ENCODE measurements at places on chromosomes 5 and 9.

DNA sequence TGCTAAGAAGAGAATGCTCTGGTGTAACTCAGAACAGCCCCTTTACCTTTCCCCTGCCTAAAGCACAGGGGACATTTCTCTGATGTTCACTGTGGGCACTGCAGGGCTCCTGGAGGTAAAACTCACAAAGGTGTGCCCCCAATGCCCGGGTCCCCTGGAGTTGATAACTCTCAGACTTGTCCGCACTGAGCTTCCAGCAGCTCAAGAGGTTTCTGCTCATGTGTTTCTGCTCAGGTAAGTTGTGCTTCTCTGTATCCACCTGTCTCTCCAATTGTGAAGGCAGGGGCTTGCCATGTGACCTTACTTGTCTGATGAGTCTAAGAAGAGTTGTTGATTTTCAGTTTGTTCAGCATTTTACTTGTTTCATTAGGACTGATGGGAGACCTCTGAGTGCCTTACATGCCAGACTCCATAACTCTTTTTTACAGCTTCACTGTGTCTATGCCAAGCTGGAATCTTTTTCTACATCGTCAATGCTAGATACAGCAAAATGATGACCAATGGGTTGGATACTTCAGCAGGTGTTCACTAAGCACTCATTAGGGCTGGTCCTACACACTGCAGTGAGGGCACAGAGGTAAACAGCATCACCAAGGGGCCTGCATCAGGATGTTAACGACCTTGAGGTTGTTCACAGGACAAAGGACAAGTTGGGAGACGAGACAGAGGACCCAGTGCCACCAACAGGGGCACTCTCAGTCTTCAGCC is 56.4 kb downstream of the MRPL36 start:
- DNase-seq: no peak

DNA sequence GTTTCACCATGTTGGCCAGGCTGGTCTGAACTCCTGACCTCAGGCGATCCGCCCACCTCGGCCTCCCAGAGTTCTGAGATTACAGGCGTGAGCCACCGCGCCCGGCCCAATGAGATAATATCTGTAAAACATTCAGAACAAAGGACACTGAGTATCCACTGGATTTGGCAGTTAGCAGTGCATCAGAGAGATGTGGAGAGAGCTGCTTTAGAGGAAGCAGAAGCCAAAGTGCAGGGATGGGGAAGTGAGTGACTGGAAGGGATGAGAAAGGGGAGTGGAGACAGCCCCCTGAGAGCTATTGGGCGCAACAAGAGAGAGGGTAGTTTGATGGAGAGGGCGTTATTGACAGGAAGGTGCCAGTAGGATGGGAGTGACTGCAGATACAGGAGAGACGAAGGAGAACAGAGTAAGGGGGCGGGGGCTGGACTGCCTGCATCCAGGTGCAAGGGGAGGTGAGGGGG is 157.5 kb upstream of the SHB start:
- DNase-seq: no peak

GRCh38 chr5:8714198-8714597 is 831.7 kb downstream of the SEMA5A start:
- no peak for DNase-seq

- no peak for DNase-seq
These were observed 43.9 kb upstream of the ARAP3 start for GRCh38 chr5:141725891-141726290.

GRCh38 chr9:89702401-89702800 is 97.6 kb downstream of the GADD45G start:
- no peak for DNase-seq

- DNase-seq: no peak
These were observed 33.6 kb upstream of the SARDH start for GRCh38 chr9:133771486-133772482.

GRCh38 chr5:33810491-33811120 is 81.2 kb downstream of the ADAMTS12 start:
- no peak for DNase-seq

- DNase-seq: peak; percentile 88
These were observed 26.6 kb upstream of the OR2K2 start for GRCh38 chr9:111356481-111357244.

- DNase-seq: no peak
These were observed 256.0 kb downstream of the DOCK8 start for GRCh38 chr9:470552-471194.

DNA sequence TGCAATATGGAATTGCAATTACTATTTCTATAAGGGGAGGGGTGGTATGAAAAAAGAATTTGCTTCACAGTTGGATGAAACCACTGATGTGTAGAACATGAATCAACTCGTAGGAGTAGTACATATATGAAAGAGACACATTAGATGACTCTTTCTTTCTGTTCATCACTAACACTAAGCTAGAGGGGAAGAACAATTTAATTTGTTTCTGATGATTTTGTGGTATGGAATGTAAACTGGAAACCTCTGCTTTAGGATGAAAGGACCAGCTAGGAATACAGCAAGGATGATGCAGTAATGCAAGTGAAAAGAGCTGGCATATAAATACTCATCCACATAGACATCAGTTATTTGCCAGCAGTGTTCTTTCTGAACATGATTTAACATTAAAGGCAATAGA is 113.4 kb downstream of the PAPPA start:
- no peak for DNase-seq

- no peak for DNase-seq
These were observed 184.5 kb downstream of the FBN2 start for GRCh38 chr5:128353441-128354107.

- no peak for DNase-seq
These were observed 82.8 kb upstream of the RORB start for GRCh38 chr9:74414325-74414724.

GRCh38 chr5:134944630-134945029 is 23.1 kb upstream of the CATSPER3 start:
- no peak for DNase-seq

- no peak for DNase-seq
These were observed 3.6 kb downstream of the MACROH2A1 start for GRCh38 chr5:135395451-135395850.

GRCh38 chr5:7756453-7756852 is 94.5 kb downstream of the CFAP90 start:
- no peak for DNase-seq

DNA sequence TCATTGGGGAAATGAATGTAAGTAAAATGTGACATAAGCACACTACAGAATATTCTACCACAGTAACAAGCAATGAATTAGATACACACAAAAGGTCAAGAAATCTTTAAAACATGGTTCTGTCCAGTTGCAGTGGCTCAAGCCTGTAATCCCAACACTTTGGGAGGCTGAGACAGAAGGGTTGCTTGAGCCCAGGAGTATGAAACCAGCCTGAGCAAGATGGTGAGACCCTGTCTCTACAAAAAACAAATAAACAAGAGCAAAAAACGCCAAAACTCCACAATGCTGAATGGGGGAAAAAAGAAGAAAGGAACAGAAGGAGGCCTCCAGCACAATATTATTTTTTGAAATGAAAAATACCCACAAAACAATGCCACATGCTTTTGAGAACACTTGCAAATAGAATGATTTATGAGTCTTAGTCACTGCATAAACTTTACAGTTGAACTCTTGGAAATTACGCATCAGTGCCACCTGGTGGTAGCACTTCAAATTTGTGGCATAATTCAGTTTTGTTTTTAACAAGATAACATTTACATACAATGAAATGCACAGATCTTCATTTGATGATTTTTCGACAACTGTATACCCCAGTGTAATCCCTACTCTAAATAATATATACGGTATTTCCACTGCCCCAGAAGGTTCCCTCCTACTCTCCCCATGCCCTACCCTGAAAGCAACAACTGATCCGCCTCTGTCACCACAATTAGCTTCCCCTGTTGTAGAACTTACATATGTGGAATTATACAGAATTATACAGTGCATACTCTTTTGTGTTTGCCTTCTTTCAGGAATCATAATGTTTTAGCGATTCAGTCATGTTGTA is 14.4 kb upstream of the SPINK4 start:
- DNase-seq: peak; percentile 50

DNA sequence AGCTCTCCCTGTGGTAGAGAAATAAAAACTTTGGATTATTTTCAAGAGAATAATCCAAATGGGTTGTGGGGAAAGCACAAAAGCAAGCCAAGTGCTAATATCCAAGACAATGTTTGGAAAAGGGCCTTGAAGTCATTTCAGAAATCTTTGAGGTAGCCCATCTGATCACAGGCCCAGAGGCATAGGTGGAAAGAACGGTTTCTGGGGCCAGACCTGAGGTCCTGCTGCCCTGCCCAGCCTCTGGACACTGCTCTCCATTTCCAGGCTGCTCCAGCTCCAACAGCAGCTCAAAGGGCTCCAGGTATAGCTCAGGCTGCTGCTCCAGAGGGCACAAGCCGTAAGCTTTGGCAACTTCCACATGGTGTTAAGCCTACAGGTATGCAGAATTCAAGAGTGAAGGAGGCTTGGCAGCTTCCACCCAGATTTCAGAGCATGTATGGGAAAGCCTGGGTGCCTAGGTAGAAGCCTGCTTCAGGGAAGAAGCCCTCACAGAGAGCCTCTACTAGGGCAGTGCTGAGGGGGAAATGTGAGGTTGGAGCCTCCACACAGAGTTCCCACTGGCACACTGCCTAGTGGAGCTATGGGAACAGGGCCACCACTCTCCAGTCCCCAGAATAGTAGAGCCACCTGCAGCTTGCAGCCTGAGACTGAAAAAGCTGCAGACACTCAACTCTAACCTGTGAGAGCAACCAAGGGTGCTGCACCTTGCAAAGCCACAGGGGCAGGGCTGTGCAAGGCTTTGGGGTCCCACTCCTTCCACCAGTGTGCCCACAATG is 133.1 kb downstream of the PIK3R1 start:
- no peak for DNase-seq

GRCh38 chr5:171221916-171222315 is 87.1 kb upstream of the TLX3 start:
- no peak for DNase-seq

GRCh38 chr5:171601266-171601881 is 181.9 kb downstream of the FGF18 start:
- no peak for DNase-seq

- no peak for DNase-seq
These were observed 11.9 kb downstream of the FAM240B start for GRCh38 chr9:38707885-38708637.

DNA sequence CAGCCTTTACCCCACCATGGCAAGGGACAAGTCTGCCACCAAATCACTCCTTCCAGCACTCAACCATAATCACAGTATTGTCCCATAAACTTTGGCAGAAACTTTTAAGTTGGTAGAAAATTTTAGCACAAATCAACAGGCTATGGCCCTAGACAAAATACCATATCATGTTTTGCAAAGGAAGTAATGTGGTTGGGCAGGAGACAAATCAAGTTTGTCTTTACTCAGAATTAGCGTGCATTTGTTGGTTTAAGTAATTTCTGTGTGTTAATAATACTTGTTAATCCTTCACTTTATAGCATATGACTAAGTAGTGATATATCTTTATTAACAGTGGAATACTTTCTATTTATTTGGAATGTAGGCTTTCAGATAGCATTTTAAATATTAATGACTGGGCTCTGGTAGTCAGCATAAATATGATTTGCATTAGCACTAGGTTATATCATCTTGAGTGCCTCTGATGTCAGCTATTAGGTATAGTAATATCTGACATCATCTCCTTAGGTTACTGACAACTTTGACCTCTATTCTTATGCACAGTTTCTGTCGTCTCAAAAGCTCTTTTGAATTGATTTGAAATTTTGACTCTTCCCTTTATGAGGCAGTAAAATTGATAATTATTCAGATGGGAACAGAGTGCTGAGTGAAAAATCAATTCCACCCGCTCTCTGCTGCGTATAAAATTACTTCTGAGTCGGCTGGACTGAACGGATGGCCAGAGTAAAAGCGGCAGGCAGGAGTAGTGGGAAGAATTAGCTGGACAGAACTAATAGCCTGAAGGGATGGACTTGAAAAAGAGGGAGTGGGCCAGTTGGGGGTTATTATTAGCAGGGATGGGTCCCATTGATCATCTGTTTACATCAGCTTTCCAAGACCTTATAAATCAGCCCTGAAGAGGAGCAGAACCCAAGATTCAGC is 40.1 kb upstream of the TLX3 start:
- DNase-seq: no peak

- no peak for DNase-seq
These were observed 550.1 kb downstream of the LRRC70 start for GRCh38 chr5:63128761-63129160.

DNA sequence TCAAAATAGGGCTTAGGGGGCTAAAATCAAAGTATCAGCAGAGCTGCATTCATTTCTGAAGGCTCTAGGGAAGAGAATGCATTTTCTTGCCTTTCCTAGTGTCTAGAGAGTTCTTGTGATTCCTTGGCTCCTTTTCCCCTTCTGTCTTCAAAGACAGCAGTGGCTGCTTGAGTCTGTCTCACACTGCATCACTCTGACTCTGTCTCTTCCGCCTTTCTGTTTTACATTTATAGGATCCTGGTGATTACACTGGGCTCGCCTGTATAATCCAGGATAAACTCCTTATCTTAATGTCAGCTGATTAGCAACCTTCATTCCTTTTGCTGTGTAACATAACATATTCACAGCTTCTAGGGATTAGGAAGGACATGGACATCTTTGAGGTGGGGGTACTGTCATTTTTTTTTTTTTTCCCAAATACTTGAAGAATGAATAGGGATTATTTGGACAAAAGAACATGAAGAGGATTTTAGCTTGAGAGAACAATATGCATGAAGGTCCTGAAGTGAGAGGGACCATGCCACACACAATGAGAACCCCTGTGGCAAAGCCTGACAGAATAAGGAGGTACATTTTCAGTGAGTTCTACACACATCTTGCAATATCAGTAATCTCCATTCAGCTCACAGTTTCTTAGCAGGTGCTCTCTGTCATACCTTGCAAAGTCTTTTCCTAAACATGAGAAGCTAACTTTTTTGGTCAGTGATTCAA is 267.6 kb downstream of the FAM170A start:
- DNase-seq: no peak

GRCh38 chr9:115498303-115498702 is 380.3 kb upstream of the TNC start:
- DNase-seq: no peak

GRCh38 chr5:152549709-152550108 is 144.6 kb upstream of the NMUR2 start:
- no peak for DNase-seq

DNA sequence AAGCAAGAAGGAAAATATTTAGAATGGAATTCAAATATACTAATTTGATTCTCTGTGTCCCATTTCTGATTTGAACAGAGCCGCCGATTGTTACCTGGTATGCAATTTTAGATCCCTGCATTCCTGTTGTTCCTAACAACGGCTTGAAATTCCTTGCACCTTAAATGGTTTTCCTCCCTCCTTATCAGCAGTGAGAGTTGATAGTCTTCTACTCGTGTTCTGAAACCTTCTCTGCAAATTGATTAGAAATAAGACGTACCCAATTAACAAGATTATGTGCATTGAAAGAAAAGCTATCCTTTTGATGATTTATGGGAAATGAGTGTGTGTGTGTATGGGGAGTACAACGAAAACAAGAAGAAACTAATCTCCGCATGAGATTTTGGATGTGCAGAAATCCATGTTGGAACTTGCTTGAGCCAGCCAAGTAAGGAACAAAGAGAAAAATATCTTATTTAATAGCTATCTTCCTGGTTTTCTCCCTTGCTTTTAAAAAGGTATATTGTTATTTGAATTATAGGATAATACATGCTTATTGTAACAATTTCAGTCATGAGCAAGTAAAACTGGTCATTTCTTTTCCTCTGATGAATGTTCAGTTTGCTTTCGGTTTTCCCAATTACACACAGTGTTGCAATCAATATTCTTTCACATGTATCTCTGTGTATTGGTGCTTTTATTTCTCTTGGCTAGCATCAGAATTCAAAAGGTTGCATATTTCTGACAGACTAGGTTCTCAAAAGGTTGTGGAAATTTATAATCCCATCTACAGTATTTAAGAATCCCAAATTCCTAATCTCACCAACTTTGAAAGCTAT is 211.1 kb upstream of the ACTBL2 start:
- no peak for DNase-seq

GRCh38 chr5:82405161-82405560 is 127.0 kb upstream of the RPS23 start:
- peak; percentile 52 for DNase-seq
